ENCODE measurements at places on chromosomes 5 and 9. TPM values are rescaled to one million over a fixed set of nuclear protein-coding genes. Genes with fewer than 3 reads are reported as not detected.

The IL31RA gene
- total RNA-seq, result 3.7 TPM

The RANBP3L gene
- total RNA-seq, result 4.9 TPM

The ACOT12 gene
- total RNA-seq, result 0.18 TPM

The IRX4 gene
- total RNA-seq, result not detected

Measured in aorta (tissue), 5 donors.